Left kidney (tissue), 8 donors: ENCODE measurements at places on chromosomes 11 and 22. TPM values are rescaled to one million over a fixed set of nuclear protein-coding genes. Genes with fewer than 3 reads are reported as not detected.

Gene CBLIF
- polyA plus RNA-seq, result 0.20 TPM

Gene SMIM35
- polyA plus RNA-seq, result 0.17 TPM

Gene REXO2
- 128 TPM for polyA plus RNA-seq

Gene SF1
- polyA plus RNA-seq, result 520 TPM

Gene STT3A
- polyA plus RNA-seq, result 224 TPM

Gene NOX4
- 62.9 TPM for polyA plus RNA-seq

Gene ADM2
- 4.8 TPM for polyA plus RNA-seq

Gene CARD18
- not detected for polyA plus RNA-seq

Gene GRAP2
- polyA plus RNA-seq, result 0.57 TPM

Gene SULT4A1
- polyA plus RNA-seq, result 4.0 TPM

Gene LRRC55
- polyA plus RNA-seq, result 3.9 TPM

Gene PCF11
- 101 TPM for polyA plus RNA-seq

Gene DBX1
- polyA plus RNA-seq, result not detected

Gene OR51B5
- polyA plus RNA-seq, result 0.20 TPM

Gene CNTF
- 2.0 TPM for polyA plus RNA-seq

Gene NRXN2
- 14.9 TPM for polyA plus RNA-seq

Gene RBM7
- polyA plus RNA-seq, result 58.4 TPM

GRCh38 chr11:108497317-108498045 is 703 bp downstream of the POGLUT3 start:
- peak; percentile 91 for DNase-seq

GRCh38 chr11:99565333-99565732 is 544.6 kb downstream of the CNTN5 start:
- no peak for DNase-seq

GRCh38 chr11:3088806-3089205 is 31.6 kb upstream of the CARS1 start:
- no peak for DNase-seq

GRCh38 chr11:100303897-100304296 is 383.2 kb upstream of the ARHGAP42 start:
- no peak for DNase-seq

DNA sequence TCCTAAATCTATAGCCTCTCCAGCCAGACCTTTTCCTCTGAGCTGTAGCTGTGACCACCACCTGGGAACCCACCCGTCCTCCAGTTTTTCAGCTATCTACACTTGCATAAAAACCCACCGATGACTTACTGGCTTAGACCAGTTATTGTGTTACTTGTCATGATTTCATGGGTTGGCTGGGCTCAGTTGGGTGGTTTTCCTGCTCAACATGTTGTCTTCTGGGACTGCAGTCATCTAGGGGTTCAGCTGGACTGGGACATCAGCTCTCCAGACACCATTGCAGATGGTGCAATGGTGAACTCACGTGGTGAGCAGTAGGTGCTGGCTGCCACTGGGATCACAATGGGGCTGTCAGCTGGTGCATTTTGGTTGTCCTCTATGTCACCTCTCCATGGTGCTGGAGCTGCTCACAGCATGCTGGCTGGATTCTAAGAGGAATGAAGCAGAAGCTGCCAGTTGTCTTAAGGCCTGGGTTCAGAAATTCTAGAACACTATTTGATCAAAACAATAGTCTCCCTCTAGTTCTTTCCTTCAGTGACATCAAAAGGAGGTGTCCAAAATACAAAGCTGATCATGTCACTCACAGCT is 1.3 kb upstream of the SYT13 start:
- DNase-seq, result no peak

GRCh38 chr11:61004180-61004611 is 32.7 kb downstream of the CD6 start:
- DNase-seq, result no peak

DNA sequence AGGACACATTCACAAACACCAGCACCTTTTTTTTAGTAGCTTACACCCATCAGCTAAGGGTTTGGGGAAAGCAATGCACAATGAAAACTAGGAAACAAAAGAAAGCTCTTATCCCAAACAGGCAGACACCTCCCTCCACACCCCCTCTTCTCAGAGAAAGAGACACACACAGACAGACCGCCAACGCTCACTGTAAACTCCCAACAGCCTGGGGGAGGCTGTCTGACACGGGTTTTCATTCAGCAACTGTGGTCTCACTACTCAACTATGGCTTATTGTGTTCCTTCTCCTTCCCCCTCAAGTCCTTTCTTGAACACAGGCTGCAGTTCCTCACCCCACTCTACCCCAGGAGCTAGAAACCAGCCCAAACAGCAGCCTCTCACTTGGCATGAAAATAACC is 123.4 kb downstream of the C11orf58 start:
- DNase-seq, result no peak

GRCh38 chr22:48751539-48752437 is 1075.9 kb downstream of the BRD1 start:
- no peak for DNase-seq

DNA sequence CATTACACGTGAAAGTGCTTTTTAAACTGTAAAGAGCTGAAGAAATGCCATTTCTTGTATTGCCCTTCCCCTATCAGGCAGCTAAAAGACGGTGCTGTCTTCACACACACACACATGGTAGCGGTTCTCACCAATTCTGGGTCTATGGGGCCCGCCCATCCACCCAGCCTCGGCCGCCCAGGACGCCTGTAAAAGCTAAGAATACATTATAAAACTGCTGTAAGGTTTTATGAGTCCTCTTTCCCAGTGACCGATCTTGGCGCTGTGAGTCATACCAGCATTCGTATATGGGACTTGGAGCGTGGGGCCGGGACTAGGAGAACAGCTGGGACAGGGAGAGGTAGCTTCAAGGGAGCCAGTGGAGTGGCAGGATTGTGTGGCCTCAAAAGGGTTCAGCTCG is 149.7 kb upstream of the CADM1 start:
- no peak for DNase-seq

DNA sequence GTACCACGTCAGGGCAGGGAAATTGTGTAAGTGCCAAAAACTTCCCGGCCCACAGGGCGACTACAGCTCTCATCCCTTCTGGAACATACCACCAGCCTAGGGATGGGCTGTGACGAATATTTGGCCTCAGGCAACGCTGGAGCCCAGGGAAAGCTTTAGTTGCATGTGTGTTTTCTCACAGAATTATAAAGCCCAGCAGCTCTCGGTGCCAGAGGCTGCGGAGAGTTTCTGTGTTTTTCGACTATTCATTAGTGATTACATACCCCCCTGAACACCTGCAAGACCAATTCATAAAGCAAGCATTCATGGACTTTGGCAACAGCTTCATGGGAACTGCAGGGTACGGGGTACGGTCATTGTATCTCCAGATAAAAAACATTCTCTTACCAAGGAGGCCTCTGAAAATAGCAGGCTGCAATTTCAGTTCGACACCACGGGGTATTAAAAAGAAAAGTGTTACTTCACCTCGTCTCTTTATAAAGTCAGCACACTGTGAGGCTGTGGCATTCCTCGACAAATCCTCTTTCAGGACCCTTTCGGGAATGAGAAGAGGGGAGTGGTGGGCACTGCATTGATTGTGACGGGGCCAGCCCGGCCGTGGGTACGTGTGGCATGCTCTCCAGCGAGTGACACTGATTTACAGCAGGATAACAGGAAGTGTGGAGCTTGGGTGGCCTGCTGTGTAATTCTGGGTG is 243.6 kb upstream of the SORL1-AS1 start:
- DNase-seq, result no peak

DNA sequence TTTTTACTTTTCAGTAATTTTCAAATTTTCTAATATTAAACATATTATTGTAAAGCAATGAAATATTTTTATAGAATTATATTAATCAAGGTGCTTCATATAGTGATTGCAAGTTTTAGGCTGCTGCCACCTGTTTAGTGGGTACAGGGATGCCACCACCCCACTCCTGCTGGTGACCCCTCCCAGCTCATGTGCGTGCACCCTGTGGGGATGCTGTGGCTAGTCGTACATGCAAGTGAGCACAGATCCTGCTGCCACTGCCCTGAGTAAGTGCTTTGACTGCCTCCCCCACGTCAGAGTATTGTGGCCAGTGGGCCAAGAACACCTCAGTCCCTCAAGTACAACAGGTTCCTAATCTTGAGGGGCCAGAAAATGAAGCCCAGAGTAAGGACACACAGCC is 320.1 kb upstream of the DDI1 start:
- no peak for DNase-seq

DNA sequence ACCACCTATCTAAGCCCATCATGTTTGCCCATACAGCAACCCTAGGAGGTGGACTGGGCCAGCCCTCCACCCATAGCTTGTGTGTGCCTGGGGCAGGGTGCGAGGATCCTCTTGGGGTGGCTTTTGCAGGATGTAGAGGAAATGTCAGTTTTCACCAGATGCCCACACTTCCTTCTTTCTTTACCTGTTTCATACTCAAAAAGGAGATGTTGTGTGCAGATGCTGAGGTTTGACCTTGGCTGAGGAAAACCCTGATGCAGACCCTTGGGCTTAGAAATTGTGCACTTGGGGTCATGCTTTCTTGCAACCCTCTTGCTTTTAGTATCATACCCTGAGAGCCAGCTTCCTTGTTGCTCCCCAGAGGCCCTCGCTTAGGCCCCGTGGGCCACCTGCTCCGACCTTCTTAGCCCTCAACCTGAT is 2.2 kb downstream of the HTR3A start:
- no peak for DNase-seq

- no peak for DNase-seq
These were observed 126.7 kb downstream of the OSBP2 start for GRCh38 chr22:30821381-30821780.

- DNase-seq, result no peak
These were observed 75.3 kb downstream of the ARFGAP2 start for GRCh38 chr11:47101406-47101805.

- DNase-seq, result no peak
These were observed 9.6 kb upstream of the IFITM3 start for GRCh38 chr11:330307-330693.

GRCh38 chr22:30893434-30894370 is 74.9 kb downstream of the MORC2 start:
- DNase-seq, result no peak

- DNase-seq, result no peak
These were observed 4.3 kb upstream of the TEAD1 start for GRCh38 chr11:12669930-12670329.

GRCh38 chr22:36756746-36757655 is 18.9 kb downstream of the IFT27 start:
- DNase-seq, result no peak

GRCh38 chr22:45069925-45070324 is 60.1 kb upstream of the PHF21B start:
- DNase-seq, result no peak

- no peak for DNase-seq
These were observed 19.9 kb downstream of the TSKU start for GRCh38 chr11:76803023-76803422.

GRCh38 chr11:64052938-64053622 is 17.3 kb downstream of the FLRT1 start:
- DNase-seq, result no peak

- no peak for DNase-seq
These were observed 5.6 kb downstream of the TPBGL start for GRCh38 chr11:75246006-75246670.

- no peak for DNase-seq
These were observed 1.2 kb downstream of the SCN4B start for GRCh38 chr11:118151431-118151830.

DNA sequence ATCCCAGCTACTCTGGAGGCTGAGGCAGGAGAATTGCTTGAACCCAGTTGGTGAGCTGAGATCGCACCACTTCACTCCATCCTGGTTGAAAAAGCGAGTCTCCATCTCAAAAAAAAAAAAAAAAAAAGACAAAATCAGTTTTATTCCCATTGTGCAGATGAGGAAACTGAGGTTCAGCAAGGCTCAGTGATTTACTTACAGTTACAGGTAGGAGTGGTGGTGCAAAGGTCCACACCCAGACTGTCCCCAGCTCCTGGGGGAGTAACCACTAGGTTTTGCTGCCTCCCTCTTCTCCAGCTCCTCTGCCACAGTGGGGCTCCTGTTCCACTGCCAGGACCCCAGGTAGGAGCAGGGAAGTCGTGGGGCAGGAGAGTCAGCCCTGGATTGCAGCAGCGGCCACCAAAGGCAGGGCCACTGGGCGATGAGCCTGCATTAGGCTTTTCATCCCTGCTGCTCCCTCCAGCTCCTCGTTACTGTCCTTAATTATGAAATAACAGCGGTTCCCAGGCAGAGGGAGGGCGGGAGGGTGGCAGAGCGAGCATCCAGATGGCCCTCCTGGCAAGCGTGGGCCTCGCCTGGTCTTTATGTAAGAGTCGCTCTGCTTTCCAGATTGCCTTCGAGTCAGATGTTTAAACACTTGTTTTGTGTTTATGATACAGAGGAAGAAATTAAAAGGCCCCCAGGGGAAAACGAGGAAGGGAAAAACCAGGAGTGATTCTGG is 15.5 kb upstream of the RASD2 start:
- DNase-seq, result no peak

GRCh38 chr11:79304599-79305212 is 136.1 kb downstream of the TENM4 start:
- no peak for DNase-seq

DNA sequence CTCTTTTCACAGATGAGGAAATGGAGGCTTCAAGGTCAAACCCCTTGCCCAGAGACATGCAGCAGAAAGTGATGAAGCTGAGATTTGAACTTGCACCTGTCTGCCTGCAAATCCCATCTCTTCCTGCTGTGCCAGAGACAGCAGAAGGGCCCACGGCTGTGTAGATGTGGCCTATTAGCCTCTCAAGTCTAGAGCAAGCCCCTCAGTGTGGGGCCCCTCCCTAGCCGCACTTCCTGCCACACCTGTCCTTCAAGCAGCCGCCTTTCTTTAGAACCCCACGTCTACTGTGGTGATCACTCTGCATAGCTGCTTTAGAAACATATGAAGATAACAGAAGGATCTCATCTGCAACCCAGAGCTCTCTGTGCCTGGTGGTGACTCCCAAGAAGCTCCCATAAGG is 41.2 kb upstream of the JAM3 start:
- no peak for DNase-seq

DNA sequence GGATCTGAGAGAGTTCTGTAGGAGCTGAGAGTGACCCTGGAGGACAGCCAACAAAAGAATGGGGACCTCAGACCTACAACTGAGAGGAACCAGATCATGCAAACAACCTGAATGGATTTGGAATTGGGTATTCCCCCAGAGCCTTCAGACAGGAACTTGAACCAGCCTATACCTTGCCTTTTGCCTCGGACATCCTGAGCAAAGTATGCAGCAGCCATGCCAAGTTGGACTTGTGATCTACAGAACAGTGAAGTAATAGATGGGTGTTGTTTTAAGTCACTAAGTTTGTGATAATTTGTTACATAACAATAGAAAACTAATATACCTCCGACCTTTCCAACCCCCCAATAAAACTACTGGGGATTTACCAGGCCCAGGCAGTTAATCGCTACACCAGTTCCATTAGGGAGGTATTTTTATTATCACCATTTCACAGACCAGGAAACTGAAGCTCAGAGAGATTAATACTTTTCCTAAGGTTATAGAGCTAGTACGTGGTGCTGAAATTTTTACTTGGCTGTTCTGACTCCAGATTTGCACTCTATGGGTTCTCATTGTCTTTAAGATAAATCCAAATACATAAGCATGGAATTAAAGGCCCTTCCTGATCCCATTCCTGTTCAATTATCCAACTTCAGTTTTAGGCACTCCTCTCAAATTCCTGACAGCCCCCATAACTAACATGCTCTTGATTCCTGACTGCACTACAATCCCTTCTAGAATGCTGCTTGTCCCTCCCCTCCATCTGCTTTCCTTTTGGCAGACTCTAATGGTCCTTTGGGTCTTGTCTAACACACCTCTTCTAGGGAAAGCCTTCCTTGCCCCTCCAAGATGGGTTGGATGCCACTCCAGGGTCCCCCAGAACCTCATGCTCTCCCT is 1.7 kb upstream of the RASSF10 start:
- DNase-seq, result no peak
